Right forelimb (tissue), 1 donor: ENCODE measurements at places on chromosomes 12 and 14.

- no peak for DNase-seq
Measured at GRCh38 chr12:112868459-112869041, 38.2 kb upstream of the OAS1 start.

- no peak for DNase-seq
Measured at GRCh38 chr14:54649056-54649455, 82.1 kb downstream of the SAMD4A start.

GRCh38 chr14:90204516-90204915 lies 51.8 kb upstream of the PSMC1 start:
- DNase-seq = no peak

- DNase-seq = no peak
Measured at GRCh38 chr14:57401501-57401900, 11.1 kb downstream of the NAA30 start.

DNA sequence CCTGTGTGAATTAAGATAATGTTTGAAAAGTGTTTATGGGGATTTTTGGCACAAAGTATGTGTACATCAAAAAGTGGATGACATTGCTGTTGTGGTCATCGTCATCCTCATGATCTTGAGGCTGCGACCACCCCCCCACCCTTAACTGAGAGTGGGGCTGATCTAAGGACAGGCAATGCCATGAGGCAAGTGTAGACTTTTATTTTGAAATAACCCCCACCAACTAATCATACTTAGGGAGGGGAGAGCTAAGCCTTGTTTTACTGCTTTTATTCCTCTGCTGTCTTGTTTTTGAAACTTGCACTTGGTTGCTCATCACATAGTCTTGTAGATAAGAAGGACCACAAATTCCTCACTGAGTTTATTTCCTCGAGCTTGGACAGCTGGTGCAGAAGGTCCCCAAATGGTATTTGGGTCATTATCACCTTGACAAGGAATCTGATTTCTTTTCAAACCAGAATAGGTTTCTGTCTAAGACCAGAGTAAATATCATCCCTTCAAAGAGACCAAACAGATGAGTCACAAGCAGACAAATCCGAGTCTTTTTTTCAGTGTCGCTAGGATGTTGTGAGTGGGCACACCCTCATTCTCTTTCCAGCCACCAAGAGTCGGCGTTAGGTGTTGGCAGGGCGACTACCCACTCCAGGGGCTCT lies 23.9 kb upstream of the SMOC1 start:
- no peak for DNase-seq

GRCh38 chr12:110737532-110737931 lies 5.2 kb downstream of the PPP1CC start:
- no peak for DNase-seq

- DNase-seq = peak; percentile 69
Measured at GRCh38 chr14:56423544-56423943, 156.1 kb upstream of the TMEM260 start.

DNA sequence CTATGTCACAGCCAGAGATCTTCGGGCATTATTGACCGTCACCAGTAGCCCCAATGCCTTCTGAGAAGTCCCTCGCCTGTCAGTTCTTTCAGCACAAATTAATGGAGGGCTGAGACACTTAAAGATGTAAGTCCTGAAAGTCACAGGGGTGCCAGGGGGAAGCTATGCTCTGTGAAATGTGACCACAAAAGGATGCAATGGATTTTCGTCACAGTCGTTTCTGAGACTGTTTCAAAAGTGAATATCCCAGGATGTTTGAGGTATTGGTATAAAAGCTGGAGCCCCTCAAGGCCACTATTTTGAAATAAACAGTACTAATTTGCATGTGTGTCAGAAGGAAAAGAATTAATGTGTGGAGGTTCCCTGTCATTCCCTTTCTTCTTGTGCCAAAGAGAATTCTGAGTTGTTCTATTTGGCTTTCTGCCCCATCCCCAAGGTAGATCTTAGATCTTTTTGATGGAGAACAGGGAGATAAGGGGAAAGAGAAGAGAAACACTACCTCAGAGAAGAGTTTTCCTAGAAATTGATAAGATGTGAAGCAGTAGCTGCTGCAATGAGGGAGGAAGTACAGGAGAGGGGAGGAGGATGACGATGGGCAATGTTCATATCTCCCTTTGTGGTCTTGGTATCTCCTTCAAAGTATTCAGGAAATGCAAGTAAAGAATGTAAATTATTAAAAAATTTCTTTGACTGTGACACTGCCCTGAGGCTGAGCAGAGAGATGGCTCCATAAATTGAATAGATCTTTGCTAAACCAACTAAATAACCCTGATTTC lies 101.8 kb upstream of the NAP1L1 start:
- no peak for DNase-seq

DNA sequence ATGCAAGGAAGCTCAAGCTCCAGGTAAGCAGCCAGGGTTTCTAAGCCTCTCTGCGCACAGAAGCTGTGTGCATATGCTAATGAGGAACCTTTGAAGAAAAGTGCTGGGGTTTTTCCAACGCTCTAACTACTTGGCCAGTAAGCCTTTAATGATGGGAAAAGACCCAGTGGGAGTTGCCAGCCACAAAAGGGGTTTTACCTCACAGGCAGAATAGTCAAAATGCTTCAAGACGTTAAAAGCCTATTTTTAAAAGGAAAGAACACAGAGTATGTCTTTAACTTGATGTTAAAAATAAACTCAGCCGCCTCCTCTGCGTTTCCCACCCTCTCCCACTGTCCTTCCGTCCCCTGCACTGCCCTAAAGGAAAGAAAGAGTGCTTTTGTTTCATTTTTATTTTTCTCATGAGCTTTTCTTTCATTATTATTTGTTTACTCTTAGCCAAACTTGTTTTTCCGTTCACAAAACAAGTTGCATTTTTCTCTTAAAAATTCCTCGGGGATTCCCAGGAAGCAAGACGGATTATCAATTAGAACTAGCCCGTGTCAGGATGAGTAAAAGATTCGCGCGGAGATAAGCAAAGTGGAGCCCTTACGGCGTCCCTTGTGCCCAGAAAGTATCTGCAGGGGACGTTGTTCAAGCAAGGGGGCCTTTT lies 209.8 kb upstream of the NUDT4 start:
- DNase-seq = peak; percentile 60

GRCh38 chr12:129966146-129966995 lies 62.5 kb upstream of the TMEM132D start:
- DNase-seq = no peak

DNA sequence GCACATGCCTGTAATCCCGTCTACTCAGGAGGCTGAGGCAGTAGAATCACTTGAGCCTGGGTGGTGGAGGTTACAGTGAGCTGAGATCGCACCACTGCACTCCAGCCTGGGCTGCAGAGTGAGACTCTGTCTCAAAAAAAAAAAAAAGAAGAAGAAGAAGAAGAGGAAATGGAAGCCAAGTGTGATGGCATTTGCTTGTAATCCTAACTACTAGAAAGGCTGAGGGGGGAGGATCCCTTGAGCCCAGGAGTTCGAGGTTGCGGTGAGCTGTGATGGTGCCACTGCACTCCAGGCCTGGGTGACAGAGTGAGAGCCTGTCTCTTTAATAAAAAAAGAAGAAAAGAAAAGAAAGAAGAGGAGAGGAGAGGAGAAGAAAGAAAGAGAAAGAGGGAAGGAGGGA lies 52.1 kb downstream of the LGMN start:
- no peak for DNase-seq

DNA sequence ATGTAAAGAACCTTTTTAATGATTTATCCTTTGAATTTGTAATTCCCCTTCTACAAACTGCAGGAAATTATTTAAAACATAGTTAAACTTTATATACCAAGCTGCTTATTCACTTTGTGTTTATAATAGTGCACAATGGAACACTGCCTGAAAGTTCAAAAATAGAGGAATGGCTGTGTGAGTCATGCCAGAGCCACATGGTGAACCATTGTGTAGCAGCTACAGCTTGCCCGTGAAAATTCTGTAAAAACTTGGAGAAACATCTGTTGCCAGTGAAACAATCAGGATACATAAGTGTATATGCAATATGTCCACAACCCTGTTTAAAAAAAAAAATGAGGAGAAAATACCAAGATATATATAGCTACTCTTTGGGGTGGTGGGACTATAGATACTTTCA lies 59.5 kb downstream of the VEZT start:
- no peak for DNase-seq

GRCh38 chr12:115096588-115097397 lies 412.8 kb upstream of the TBX3 start:
- peak; percentile 72 for DNase-seq
